Fibroblast of pulmonary artery (primary cell): ENCODE measurements at places on chromosomes 7 and 10.

DNA sequence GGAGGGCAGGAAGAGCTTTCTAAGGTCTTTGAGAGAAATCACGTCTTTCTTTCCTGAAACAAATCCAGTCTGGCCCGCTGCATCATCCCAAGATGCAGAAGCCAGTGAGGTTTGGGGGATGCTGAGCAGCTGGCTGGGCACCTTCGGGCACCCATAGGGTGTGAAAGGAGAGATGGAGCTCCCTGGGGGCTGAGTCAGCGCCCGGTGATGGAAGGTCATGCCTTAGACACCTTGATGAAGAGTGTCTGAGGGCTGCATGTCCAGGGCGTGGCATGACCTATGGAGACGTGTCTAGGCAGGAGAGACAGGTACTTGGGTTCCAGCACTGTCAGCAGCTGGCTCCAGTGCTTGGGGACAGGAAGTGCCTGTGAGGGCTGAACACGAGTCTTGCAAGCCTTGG is 88.3 kb downstream of the GOLGA7B start:
- DNase-seq = no peak

DNA sequence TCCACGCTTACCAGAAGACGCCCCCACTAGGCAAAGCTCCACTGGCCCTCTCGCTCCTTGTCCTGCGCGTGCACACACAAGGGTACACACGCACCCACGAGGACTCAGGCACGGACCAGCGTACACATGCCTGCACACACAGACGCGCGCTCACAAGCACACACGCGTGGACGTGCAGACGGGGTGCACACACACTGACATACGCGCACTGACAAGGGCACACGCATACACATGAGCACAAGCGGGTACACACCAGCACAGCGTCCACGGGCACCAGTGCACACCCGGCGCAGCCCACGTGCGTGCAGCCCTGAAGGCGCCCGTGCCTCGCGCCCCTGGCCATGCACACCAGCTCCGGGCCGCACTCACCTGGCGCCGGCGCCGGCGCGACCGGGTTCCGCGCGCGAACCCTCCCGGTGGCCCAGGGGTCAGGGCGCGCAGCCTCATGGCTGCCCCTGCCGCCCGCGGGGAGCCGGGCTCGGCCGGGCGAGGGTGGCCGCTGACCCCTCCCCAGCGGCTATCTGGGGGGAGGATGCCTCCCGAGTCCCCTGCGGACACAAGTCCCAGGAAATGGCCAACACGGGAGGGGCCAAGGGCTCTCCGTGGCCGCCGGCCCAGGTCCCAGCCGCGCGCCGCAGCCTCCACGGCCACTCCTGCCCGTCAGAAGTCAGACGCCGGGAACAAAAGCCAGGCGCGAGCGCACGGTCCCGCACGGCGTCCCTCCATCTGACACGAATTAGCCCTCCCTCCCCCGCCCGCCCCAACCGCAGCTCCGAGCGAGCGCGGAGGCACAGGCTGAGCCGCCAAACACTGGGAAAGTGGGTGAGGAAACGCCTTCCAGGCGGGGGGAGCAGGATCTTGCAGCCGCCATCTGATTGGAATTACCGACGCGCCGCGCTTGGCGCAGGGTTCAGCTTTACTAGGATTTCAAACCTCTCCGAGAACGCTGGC is 45.0 kb downstream of the TNS3 start:
- peak; percentile 58 for DNase-seq

DNA sequence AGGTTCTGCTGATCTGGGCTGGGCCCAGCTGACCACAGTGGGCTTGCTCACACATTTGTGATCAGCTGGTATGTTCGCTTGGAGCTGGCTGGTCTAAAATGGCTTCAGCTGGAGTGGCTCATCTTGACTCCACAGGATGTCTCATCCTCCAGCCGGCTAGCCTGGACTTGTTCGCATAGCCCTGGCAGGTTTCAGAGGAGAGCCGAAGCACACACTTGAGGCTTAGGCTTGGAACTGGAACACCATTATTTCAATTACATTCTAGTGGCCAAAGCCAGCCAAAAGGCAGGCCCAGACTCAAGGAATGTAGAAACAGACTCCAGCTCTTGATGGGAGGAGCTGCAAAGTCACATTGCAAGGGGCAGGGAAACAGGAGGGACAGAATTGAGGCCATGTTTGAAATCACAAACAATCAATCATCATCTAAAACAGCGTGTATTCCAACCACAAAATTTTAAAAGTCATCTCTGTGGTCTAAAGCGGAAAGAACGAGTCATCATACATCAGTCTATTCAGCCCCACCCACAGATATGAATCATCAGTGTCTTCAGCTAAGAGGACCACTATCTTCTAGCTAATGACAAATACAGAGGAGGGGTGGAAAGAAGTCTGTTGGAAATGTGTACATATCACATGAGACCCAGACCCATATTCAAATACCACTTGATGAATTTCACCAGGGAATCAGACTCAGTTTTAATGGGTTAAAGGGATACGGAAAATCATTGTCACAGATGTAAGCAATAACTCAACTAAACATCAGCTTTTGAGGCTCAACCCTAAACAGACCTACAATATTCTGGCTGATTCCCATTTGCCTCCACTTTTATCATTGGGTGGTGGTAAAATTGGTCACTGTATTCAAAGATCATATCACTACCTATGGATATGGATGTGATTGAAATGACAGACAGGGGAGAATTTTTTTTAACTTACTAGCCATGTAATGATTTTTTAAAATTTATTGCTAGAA is 139.0 kb upstream of the MKLN1 start:
- peak; percentile 91 for DNase-seq

DNA sequence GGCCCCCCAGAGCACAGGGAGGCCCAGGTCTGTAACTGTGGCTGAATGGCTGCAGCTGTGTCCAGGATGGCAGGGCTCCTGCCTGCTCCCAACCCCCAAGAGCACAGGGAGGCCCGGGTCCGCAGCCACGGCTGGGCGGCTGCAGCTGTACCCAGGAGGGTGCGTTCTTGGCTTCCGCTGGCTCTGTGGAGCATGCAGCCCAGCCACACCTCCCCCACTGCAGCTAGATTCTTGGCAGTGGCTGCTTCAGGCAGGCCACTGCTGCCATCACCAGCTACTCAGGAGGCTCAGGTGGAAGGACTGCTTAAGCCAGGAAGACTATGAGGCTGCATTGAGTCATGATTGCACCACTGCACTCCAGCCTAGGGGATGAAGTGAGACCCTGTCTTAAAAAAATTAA is 27.9 kb downstream of the C7orf25 start:
- peak; percentile 62 for DNase-seq

GRCh38 chr10:8138471-8138870 is 84.0 kb downstream of the GATA3 start:
- DNase-seq = peak; percentile 53

GRCh38 chr7:75716992-75717626 is 21.6 kb downstream of the HIP1 start:
- DNase-seq = peak; percentile 48

GRCh38 chr10:128069351-128070051 is 56.7 kb downstream of the MKI67 start:
- peak; percentile 86 for DNase-seq

DNA sequence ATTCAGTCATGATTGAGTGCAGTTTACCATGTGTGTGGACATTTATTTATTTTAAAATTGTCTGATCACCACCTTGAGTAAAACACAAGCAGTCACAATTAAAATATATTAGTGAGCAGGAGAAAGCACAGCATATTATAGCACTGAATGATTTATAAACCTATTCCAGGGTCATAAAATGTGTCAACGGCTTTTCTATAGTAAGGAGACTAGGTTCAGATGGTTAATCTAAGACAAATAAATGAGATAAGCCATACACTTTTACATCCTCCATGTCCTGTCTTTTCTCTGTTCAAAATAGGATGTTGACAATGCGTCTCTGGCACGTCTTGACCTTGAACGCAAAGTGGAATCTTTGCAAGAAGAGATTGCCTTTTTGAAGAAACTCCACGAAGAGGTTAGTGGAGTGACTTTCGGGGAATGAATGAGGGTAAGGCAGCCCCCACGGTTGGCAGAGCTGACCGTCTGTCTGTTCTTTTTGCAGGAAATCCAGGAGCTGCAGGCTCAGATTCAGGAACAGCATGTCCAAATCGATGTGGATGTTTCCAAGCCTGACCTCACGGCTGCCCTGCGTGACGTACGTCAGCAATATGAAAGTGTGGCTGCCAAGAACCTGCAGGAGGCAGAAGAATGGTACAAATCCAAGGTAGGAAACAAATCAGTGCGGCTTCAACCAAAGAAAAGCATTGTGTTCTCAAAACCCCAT is 5.4 kb downstream of the VIM start:
- peak; percentile 63 for DNase-seq

GRCh38 chr10:66827353-66827752 is 98.5 kb upstream of the LRRTM3 start:
- peak; percentile 56 for DNase-seq

DNA sequence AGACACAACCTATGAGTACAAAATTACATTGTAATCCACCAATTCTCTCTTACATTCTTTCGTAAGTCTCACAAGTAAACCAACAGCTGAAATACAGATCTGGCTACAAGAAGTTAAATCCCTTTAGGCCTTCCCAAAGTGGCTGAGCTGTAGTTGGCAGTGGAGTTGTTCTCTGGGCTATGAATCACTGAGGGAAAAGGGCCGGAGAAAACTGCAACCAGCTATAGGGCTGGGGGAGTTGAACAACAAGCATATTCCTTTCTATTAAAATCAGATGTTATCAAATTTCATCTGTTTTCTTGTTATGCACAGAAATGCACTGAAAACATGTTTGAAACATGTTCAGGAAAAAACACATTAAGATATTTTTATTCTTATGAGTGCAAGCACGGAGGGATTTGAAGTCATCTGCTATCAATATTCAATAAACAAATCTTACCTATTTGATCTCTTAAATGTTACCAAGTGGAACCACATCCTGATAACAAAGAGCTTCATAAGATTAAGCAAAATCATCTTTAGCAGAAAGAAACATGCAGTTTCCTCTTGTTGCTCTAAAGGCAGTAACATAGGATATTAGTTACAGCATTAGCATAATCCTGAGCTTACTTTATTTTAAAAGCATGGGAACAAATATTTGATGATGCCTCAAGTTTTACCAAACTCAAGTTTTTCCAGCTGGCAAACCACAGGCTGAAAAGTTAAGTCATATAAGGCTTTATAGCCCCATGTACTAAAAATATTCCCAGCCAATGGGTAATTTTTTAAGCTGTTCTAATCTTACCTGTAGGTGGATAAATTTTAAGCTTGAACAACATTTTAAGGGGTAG is 212.7 kb downstream of the TAX1BP1 start:
- DNase-seq = peak; percentile 21

DNA sequence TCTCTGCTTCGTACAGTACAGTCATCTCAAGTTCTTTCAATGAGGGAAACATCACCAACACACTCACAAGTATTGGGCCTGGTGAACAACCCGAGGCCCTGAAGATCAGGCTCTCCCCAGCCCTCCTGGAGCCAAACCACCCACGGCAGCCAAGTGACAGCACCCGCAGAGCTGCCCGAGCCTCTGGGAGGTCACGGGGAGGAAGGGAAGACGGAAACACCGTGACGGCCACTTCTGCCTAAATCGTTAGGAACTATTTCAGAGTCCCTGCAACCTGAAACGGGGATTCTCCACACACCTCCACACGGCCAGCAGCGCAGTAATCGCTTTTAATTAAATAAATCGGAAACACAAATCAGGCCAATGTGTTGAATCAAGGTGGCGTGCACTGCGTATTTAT is 222.6 kb downstream of the MAD1L1 start:
- DNase-seq = no peak

DNA sequence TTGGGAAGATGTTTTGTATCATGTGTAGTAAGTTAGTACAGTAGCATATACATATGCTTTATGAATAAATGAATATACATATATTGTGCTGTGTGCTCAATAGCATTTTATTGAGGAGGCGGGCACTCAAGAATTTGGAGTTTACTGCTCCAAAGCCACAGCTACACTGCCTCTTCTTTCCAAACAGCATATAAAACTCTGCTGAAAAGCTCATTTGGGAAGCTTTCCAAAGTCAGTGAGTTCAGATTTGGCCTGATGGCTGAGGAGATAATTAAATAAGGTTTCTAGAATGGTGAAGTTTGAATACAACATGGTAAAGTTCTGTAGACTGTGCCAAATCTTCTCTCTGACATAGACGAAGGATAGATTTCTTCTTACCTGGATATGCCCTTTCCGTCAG is 29.8 kb downstream of the CDK1 start:
- DNase-seq = no peak

GRCh38 chr10:79025199-79025832 is 43.5 kb upstream of the ZMIZ1 start:
- no peak for DNase-seq

DNA sequence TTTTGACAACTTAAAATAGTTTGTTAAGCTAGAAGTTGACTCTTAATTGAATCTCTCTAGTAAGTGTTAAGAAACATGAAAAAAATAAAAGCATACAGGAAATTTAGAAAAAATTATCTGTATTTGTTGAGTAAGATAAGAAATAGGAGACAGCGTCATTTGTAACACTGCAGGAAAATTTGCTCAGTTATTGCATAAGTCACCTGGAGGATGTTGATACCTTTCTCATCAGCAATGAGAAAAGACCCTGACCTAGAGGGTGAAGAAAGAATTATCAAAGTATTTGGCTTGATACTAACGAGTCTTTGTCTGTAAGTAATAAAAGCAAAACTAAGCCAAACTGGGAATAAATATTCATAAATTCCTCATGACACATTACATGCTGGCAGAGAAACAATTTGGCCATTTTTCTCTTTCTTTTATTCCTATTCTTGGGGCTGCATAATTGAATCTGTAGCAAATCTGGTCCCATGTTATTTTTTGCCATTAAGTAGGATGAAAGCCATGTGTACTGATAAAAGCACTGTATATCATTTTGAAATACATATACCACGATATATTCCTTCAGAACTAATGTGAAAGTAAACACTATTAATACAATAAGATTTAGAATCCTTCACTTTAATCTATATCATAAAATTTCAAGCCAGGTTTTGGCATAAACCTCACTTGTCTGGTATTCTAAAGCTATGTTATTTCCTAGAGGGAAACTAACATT is 362.8 kb downstream of the THSD7A start:
- peak; percentile 42 for DNase-seq

GRCh38 chr7:151345576-151346469 is 4.2 kb downstream of the NUB1 start:
- no peak for DNase-seq

- DNase-seq = no peak
These were observed 5.7 kb downstream of the FAM53B start for GRCh38 chr10:124738441-124738840.

DNA sequence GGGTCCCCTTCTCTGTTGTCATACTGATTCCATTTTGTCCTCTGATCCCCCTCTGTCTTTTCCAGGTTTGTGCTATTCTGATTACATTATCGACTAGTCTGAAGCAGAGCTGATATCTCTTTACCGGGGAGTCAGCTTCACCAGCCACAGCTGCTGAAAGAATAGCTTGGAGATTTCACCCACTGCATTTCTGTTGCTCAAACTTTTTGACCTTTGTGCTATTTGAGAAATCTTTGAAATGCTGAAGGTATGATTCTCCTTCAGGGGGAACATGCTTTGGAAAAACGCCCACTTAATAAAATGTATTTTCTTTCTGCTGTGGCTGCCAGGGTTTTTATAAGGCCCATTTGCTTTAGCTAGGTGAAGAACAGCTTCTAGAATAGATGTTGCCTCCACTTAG is 197.8 kb upstream of the TCF7L2 start:
- peak; percentile 35 for DNase-seq
